ENCODE measurements at places on chromosomes 5 and 9.

DNA sequence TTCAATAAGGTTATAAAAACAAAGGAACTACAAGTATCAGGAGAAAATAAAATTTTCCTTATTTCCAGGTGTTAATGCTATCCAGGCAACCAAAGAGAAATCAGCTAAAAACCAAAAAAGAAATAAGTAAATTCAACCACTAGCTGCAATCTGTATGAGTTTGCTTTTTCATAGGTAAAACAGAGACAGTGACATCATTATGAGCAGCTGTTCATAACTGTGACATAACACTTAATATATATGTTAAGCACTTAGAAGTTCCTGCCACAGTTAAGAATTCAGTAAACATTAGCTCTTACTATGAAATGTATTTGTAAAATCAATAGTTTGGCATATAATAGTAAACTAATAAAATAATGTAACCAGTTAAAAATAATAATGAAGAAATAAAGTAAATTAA, 20.9 kb downstream of the P4HA2 start:
- DNase-seq, result no peak

- no peak for DNase-seq
These were observed 370.3 kb downstream of the ARHGEF28 start for GRCh38 chr5:73996151-73996755.

- peak; percentile 19 for DNase-seq
These were observed 474 bp downstream of the HMGCR start for GRCh38 chr5:75337366-75338021.

- DNase-seq, result no peak
These were observed 3.8 kb downstream of the IRX1 start for GRCh38 chr5:3599226-3600105.
